ENCODE measurements at places on chromosomes 7 and 10. TPM values are rescaled to one million over a fixed set of nuclear protein-coding genes. Genes with fewer than 3 reads are reported as not detected.

DNA sequence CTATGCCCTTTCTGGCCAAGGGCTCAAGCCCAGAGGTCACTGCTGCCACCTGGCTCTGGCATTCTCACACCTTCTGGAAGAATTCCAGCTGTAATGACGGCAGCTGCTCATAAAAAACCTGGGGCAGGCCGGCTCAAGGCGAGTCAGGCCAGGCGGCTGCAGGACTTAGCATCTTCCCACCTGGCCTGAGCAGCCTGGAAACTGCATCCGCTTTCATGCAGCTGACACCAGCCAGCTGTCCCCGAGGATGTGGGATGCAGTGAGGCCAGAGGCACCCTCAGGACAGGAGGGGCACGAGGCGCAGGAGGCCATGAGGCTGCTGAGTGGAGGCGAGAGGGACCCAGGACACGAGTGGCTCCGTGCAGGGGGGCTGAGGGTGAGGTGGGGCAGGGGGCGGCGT is 47.5 kb upstream of the ADGRA1 start:
- no peak for DNase-seq

The PTCD1 gene
- total RNA-seq, result 3.8 TPM

The ACSM6 gene
- 4.5 TPM for total RNA-seq

DNA sequence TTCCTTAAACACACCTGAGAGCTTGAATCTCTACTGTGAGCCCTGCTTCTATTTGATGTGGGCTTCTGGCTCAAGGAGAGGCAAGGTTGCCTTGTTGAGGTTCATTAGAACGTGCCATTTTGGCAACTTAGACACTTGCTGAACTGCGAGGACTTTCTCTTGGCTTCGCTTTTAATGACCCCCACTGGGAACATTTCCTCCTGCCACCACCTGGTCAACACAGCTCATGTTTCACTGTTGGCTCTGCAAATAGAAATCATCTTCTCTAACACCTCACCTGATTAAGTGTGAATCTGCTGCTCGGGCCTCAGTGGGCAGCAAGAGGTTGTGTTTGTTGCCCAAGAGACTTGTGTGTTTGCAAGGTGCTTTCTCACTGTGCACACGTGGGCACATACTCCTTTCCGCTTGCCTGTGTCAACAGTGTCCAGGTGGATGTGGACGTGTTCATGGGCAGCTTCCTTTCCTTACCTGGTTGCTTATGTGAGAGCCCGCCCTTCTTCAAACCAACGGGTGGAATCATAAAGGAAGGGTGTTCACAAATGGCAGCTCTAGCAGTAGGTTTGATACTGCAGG is 147.0 kb downstream of the NRP1 start:
- DNase-seq, result no peak

The KLHL7 gene
- 30.7 TPM for total RNA-seq

The NUTM2E gene
- 0.20 TPM for total RNA-seq

DNA sequence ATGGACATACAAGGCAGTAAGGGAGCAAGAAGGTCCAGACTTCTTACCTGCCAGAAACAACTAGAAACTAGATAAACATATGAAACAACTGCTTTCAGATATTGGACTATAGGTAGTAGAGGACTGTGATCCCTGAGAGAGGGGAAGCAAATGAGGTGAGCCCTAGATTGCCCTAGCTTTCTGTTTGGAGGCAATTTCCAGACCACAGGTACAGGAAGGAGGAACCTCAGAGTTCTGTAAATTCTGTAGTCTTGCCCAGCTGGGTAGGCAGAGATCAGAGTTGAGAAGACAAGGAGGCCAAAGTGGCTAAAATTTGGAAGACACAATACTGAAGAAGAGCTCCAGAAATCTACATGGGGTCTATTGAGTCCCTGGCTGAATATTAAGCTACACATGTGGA is 21.0 kb downstream of the CDK6 start:
- DNase-seq, result no peak

- DNase-seq, result no peak
These were observed 286.4 kb downstream of the PRPF18 start for GRCh38 chr10:13873196-13873595.

The PTF1A gene
- not detected for total RNA-seq

The HMX3 gene
- not detected for total RNA-seq

- DNase-seq, result no peak
These were observed 61.5 kb downstream of the CPVL start for GRCh38 chr7:29084832-29085231.

The ELFN1 gene
- total RNA-seq, result 3.1 TPM

DNA sequence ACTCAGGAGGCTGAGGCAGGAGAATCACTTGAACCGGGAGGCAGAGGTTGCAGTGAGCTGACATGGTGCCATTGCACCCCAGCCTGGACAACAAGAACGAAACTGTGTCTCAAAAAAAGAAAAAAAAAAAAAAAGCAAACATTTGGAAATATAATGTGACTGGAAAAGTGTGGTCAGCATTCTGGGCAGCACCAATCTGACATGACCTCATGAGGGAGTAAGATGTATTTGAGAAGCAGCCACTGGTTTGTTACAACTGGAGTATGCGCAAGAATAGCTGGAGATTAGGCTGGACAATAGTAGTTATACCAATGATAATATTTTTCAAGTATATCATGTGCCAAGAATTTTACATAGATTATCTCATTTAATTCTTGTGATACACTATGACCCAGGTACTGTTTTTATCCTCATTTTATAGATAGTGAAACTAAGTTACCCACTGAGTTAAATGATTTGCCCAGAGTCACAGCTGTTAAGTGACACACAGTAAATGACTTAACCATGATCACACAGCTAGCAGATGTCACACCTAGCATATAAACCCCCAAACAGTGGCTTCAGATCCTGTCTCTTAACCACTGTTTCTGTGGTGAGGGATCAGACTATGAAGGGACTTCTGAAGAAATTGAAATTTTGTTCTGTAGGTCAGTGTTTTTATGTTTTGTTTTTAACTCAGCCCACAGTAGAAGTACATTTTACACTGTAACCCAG is 11.1 kb downstream of the MCU start:
- no peak for DNase-seq

The PPP1R9A gene
- 15.0 TPM for total RNA-seq

The FOXP2 gene
- total RNA-seq, result 12.5 TPM

The NRP1 gene
- total RNA-seq, result 108 TPM

- no peak for DNase-seq
These were observed 5.0 kb upstream of the ZNF518A start for GRCh38 chr10:96125142-96125515.

The RAPGEF5 gene
- 43.9 TPM for total RNA-seq

GRCh38 chr10:123637326-123637880 is 28.8 kb upstream of the GPR26 start:
- no peak for DNase-seq

DNA sequence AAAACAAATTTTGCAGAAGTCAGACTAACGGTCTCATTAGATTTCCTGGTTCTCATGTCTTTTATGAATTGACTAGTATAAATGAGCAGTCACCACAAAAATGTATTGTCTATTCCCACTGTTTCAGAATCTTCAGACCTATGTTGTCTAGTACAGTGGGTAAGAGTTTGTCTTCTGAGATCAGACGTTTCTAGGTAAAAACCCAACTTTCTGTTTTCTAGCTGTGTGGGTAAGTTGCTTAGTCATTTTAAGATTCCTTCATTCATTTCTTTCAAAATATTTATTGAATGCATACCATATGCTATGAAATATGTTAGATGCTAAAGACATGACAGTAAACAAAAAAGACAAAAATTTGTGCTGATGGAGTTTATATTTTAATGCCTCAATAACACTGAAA is 156.3 kb downstream of the POLR1F start:
- no peak for DNase-seq

GRCh38 chr7:69786730-69787395 is 188.6 kb downstream of the AUTS2 start:
- no peak for DNase-seq
